ENCODE measurements at places on chromosomes 11 and 22.

- no peak for DNase-seq
Observed at GRCh38 chr22:19608003-19608690, 83.9 kb upstream of the CLDN5 start.

DNA sequence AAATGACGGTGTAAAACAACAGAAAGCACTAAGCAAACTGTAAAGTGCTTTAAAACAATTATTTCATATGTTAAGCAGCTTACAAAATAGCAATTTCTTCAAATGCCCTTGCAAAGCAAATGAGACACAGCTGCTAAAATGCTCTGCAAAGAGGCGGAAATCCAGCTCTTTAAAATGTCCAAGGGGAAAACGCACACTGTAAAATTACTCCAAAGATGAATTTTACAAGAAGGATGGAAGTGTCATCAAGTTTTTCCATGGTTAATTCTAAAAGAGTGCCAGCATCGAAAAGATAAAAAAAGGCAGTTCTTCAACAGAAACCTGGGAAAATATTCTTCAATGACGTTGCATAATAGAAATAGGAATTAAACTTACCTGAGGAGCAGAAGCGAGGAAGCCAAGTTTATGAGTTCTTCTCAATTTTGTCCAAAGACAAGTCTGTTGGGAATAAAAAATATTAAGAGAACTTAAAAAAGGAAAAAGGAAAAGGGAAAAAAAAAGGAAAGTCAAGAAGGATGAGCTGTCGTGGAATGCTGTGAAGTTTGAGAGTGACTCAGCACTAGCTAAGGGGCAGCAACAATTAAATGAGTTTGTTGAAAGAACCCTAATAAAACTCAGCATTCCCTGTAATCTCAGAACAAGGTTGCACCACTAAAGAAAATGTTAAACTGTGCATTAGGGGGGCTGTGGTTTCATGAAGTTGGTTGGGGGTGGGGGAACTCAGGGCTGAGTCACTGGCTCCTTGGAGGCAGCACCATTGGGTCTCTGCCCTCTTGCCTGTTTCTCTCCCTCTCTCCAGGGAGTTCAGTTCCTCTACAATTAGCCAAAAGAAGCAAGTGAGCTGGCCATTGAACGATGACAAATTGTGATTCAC, 64.2 kb upstream of the BLID start:
- DNase-seq: peak; percentile 97

DNA sequence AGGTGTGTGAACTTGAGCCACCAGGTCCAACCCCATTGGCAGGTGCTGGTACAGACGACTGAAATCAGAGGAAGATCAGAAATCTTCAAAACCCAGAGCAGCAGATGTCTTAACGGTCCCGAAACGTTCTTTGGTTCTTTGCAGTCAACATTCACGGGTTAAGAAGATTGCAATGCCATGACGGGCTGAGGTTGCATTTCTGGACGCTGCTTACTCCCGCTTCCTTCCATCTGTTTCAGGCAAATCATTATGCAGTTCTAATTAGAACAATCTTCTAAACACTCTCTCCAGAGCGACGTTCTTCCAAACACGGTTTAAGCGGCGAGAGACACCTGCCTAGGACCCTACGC, 492 bp upstream of the LUZP2 start:
- DNase-seq: no peak

DNA sequence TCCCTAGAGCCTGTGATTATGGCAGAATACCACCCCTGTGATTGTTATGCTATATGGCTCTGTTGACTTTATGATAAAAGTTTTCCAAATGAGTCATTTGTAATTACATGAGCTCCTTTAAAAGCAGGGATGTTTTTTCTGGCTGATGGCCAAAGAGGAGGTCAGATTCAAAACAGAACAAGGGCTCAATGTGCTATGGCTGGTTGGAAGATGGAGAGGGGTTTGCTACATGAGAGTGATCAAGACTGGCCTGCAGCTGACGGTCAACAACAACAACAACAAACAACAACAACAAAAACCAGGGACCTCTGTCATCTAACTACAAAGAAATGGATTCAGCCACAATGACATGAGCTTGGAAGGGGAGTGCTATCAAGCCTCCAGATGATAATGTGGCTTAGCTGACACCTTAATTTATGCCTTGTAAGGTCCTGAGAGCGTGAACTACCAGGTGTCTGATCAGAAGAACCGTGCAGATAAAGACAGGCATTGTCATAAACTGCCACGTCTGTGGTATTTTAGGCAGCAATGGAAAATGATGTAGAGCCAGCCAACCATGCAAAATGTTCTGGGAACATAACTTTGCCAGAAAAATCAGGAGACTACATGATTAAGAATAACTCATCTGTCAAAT, 47.2 kb downstream of the PIWIL3 start:
- no peak for DNase-seq

All from GM04503 (cell line).